ENCODE measurements at places on chromosomes 2 and 18.

DNA sequence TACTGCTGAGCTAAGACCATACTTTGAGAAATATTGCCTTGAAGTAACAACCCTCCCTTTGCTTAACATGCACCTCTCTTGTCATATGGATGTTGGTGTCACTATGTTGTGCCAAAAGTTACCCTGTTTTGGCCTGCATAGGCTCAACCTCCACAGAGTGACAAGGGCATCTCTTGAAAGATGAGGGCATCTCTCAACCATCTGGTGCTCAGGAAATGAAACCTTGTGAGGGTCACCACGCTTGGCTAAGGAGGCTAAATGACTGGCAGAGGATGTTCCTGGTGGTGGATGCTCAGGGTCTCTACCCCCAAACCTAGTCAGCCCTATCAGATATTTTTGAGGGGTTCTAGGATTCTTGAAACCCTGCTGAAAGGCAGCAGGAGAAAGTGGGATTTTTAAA is 2.3 kb downstream of the LHCGR start:
- DNase-seq, result no peak

DNA sequence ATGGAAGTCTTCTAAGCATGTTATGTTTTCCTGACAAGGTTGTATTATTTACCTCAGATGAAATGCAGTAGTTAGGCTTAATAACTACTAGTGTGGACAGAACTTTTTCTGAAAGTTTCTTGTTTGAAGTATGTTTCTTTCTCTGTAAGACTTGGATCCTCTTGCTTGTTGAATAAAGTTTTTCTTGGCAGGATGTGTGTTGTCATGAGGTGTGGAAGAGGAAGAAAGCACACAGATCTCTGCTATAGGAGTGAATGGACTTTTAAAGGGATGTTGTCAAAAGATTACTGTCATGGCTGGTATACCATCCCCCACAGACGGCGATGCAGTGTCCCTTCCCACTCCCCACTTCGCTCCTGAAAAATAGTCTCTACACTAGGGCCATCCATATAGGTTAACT is 2.6 kb downstream of the CAB39 start:
- no peak for DNase-seq

DNA sequence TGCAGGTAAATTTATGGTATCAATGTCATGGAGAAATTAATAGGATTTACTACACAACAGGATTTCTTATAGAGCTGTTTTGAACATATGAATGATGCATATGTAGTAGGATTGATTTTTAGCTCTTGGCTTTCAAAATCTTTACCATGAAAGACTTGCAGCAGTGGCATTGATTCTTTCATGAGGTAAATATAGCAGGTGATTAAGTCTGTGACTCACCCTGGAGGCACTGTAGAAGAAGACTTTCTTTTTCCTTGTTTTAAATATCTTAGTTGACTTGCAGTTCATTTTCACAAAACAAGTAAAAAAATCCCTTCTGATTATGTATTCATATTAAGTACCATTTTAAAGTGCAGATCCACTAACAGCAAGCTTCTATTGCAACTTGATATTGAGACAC is 463.0 kb downstream of the FBXO15 start:
- DNase-seq, result no peak

DNA sequence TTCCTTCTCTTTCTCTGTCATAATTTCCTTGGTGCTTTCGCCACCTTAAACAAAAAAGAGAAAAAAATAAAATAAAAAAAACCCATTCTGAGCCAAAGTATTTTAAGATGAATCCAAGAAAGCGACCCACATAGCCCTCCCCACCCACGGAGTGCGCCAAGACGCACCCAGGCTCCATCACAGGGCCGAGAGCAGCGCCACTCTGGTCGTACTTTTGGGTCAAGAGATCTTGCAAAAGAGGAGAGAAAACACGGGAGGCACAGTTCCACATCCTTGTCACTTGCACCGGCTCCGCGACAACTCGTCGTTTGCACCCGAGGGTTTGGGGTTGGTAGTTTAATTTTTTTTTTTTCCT is 1.8 kb upstream of the SP9 start:
- no peak for DNase-seq

GRCh38 chr2:172813314-172813888 is 77.8 kb downstream of the RAPGEF4 start:
- no peak for DNase-seq

DNA sequence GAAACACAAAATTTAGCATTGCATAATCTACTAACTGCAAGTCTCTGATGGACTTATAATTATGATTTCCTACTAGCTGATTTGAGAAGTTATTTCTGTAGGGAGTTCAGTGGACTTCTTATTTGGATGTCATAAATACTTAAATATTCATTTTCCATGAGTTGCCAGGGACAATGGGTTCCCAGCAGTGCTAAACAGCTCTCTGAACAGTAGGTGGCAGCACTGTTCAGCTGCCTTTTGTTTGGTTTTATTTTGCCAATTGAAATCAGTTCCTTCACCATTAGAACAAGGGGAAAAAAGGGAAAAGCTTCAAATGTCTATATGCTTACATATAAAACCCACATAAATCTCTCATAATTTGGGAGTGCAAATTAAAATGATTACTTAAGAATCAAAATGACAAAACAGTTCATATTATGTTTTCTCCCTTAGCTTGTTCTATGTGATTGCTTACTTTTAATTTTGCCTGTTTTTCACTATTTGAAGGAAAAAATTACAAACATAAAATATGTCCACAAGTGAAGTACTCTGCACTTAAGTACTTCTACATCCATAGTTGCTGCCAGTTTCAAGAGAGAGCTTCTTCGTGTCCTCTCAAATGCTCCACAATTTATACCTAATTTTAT is 898.9 kb downstream of the CPS1 start:
- DNase-seq, result no peak

GRCh38 chr2:96963316-96963715 is 23.1 kb downstream of the FAM178B start:
- no peak for DNase-seq

DNA sequence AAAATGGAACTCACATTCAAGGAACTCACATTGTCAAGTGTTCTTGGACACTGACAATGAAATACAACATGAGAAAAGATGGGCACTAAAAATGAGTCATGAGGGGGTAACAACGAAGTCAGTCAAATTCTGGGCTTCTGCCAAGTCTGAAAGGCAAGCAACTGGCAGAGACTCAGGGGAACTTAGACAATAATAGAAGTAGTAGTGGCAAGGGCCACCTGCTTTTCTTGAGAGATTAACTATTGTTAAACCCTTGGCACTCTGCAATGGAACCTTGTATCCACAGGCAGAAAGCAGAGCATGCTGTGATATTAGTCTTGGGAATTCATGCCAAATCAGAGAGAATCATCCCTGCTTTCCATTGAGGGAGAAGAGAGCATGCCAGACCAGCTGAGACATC is 382.6 kb upstream of the CDH2 start:
- DNase-seq, result no peak

GRCh38 chr18:64164883-64165282 is 16.0 kb upstream of the LINC00305 start:
- DNase-seq, result no peak

- no peak for DNase-seq
Measured at GRCh38 chr2:48049371-48049770, 143.1 kb upstream of the FBXO11 start.

GRCh38 chr2:2112416-2113105 is 218.5 kb downstream of the MYT1L start:
- DNase-seq, result no peak

- DNase-seq, result no peak
Measured at GRCh38 chr2:202763916-202764315, 107.7 kb downstream of the ICA1L start.

GRCh38 chr2:54604871-54605270 is 118.6 kb upstream of the EML6 start:
- no peak for DNase-seq

DNA sequence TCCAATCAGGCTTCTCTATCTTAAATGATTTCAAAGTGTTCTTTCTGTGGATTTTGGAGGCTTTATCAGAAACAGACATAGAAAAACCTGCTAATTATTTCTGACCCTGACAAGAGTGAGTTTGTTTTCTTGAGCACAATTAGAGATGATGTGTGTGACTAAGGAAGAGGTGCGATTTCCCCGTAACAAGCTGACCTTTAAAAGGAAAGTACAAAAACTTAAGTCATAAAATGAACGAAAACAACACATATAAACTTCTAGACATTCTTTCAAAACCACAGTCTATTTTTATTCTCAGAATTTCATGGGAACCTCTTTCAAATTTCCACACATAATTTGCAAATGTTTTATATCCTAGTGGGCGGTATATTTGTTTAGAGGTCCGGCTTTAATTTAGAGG is 604.8 kb downstream of the CPS1 start:
- no peak for DNase-seq

- no peak for DNase-seq
Measured at GRCh38 chr2:42924418-42924886, 132.1 kb upstream of the HAAO start.

DNA sequence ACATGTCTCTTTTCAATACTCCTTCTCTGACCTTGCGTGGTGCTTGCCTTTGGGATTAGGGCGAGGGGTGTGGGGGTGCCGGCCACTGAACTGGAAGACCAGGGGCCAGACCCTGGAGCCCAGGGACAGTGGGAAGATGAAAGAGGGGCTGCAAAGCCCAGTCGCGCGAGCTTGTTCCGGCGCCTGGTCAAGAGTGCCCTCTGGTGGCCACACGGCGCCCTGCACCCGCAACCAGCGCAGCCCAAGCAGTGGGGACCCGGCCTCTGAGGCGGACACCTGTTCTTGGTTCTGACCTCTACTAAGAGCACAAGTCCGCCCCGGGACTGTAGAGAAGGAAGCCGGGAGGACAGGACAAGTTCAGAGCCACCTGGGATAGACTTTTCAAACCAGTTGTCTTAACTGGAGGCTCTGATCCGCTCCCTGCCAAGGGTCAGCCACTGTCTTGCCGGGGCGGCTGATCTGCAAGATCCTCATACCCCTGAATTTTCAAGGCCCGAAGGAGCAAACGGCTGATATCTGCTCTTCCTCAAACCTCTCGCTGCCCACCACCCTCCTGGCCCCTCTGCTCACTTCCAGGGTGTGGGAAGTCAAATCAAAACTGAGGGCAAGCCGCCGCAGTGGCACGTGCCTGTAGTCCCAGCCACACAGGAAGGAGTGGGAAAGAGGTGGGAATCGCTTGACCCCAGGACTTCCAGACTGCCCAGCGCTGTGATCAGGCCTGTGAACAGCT is 14.9 kb upstream of the MSH6 start:
- DNase-seq, result no peak

DNA sequence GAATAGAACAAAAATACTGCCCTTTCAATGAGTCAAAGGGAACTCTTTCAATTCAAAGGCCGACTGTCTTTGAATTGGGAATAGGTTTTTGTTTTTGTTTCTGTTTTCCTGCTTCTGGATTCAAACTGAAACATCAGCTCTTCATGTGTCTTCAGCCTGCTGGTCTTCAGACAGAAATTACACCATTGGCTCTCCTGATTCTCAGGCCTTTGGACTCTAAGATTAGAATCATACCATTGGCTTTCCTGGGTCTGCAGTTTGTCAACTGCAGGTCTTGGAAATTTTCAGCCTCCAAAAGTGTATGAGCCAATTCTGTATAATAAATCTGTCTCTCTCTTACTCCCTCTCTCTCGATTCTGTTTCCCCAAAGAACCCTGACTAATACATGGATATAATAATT is 31.1 kb downstream of the CTLA4 start:
- DNase-seq, result no peak

DNA sequence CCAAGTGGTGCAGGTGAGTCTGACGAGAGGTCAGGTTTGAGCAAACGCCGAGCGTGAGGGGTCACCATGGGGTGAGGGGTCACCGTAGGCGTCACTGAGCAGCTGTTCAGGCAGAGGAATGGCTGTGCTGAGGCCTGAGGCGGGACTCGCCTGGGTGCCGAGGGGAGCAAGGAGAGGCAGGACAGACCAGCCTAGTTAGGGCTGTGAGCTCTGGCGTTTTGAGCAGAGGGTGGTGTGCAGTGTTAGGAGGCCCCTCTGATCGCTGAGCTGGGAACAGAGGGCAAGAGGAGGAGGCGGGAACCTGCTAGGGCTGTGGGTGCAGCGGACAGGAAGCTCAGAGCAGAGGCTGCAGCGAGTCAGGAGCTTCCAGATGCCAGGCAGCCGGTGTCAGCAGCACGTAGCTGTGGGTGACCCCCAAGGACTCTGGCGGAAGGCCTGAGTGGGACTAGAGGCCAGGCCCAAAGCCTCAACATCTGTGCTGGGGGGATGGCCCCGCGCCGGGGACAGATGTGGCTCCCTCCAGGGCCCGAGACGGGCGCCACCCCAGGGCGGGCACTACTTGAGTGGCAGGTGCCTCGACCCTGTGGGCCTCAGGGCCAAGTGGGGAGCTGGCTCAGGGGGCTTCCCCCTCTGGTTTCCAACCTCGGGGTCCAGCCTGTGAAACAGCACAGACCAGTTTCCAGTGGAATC is 55.7 kb downstream of the KCNG2 start:
- no peak for DNase-seq

- no peak for DNase-seq
Measured at GRCh38 chr2:134167015-134167414, 86.9 kb upstream of the MGAT5 start.

DNA sequence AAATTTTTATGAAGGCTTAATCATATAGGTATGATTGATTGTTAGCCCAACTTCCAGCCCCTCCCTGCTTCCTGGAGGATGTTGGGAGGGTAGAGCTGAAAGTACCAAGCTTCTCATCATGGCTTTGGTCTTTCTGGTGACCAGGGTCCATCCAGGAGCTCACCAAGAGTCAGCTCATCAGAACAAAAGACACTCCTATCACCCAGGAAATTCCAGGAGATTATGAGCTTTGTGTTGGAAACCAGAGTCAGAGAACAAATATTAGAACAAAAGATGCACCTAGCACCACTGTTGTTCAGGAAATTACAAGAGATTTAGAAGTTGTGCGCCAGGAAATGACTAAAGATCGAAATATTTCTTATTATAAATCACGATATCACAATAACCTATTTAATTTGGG is 119.9 kb upstream of the THUMPD2 start:
- DNase-seq, result no peak

DNA sequence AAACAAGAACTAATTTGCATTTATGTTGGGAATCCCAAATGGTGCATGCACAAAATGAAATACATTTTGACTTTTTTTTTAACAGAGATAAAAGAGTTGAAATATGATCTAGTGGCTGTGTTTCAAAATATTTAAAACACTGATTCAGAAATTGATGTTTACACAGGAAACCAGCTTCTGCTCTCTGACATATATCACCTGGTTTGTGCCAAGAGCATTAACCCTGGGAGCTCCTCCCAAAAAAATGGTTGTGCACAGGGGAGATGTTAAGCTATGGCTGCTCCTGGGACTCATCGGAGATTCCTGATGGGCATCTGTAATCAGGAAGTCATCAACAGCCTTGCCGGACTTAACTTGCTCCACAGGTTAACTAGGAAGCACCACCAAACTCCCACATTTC is 65.2 kb upstream of the MAL start:
- DNase-seq, result no peak

- DNase-seq, result no peak
Measured at GRCh38 chr2:85748039-85748734, 5.6 kb upstream of the ATOH8 start.

- DNase-seq, result no peak
Measured at GRCh38 chr2:62307469-62308389, 111.8 kb downstream of the B3GNT2 start.

GRCh38 chr18:79465392-79465991 is 69.8 kb downstream of the NFATC1 start:
- peak; percentile 71 for DNase-seq

GRCh38 chr2:163592954-163593622 is 142.7 kb downstream of the FIGN start:
- no peak for DNase-seq

Data from NCI-H1436 treated with DMSO at 0.1 percent for 48 hours (cell line).